ENCODE measurements at places on chromosomes 12 and 14. TPM values are rescaled to one million over a fixed set of nuclear protein-coding genes. Genes with fewer than 3 reads are reported as not detected.

Gene CLEC2A
- polyA plus RNA-seq, result 0.88 TPM

Gene KLRC3
- not detected for polyA plus RNA-seq

Gene PPP1R36
- polyA plus RNA-seq, result 0.81 TPM

Gene SLC17A8
- not detected for polyA plus RNA-seq

Gene TMTC1
- polyA plus RNA-seq, result 3.7 TPM

Gene ZNF385A
- 20.1 TPM for polyA plus RNA-seq

Gene OR6S1
- not detected for polyA plus RNA-seq

Gene CD4
- polyA plus RNA-seq, result not detected

DNA sequence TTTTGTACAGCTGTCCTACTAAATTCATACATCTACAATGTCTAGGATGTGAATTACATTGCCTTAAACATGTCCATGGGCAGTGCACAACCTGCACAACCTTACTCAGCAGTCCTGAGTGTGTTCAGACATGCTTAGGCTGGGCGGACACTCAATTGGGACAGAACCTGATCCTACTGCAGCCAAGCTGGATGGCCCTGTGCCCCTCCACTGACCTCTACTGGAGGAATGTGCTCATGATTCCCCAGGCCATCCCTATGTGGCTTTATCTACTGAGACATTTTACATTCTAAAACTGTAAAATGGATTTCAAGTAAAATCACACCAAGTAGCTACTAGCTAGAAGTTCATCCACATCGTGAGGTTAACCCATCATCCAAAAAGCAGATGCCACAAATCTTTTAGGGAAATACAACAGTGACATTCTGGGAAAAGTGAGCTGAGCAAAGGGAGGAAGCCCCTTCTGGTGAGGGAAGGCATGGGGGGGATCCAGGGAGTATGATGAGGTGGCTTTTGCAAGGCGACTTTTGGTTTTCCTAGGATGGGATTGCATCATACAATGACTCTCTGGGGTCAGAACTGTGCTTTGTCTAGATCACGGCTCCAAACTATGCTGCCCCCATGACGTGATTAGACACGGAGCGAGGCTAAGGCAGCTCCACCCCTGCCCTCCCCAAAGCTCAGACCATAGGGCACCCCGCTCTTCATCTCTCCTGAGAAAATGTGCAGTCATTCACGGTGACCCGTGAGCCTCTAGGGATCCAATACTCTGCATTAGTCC lies 911.7 kb upstream of the TMEM132C start:
- H3K4me1 ChIP-seq, result no peaks in the 10 kb centered on the region
- H3K4me3 ChIP-seq, result no peak overlapping the region
- H3K27ac ChIP-seq, result no peak overlapping the region
- DNase-seq, result no peak
- H3K27me3 ChIP-seq, result no peaks in the 10 kb centered on the region

DNA sequence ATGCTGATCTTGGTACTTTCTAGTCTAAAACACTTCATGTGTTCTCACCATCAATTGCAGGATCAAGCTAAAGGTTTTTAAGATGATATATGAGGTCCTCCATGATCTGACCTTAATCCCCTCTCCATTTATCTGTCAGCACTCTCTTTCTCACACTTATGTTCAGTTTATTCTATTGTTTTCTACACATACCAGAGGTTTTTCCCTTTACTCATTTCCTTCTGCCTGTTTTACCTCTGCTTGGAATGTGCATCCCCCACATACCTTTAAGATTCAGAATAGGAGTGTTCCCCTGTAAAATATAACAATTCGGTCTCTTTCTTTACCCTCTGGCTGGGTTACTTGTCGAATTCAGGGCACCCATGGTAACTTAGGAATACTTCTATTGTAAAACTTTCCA lies 219.1 kb upstream of the PKP2 start:
- peaks cover 3% of the 10 kb centered on the region for H3K4me1 ChIP-seq
- no peaks in the 10 kb centered on the region for H3K36me3 ChIP-seq
- DNase-seq, result no peak
- no peak overlapping the region for H3K27ac ChIP-seq
- H3K4me3 ChIP-seq, result peak overlapping the region; percentile 41
- H3K27me3 ChIP-seq, result no peaks in the 10 kb centered on the region

GRCh38 chr14:47674543-47675465 lies 601 bp downstream of the MDGA2 start:
- peaks cover 44% of the 10 kb centered on the region for H3K27me3 ChIP-seq
- no peak overlapping the region for H3K4me3 ChIP-seq
- H3K27ac ChIP-seq, result no peak overlapping the region
- no peak for DNase-seq

GRCh38 chr14:101591121-101591520 lies 29.8 kb downstream of the DIO3 start:
- no peak overlapping the region for H3K27ac ChIP-seq
- DNase-seq, result no peak
- H3K4me3 ChIP-seq, result no peak overlapping the region
- H3K36me3 ChIP-seq, result no peaks in the 10 kb centered on the region
- no peaks in the 10 kb centered on the region for H3K27me3 ChIP-seq

DNA sequence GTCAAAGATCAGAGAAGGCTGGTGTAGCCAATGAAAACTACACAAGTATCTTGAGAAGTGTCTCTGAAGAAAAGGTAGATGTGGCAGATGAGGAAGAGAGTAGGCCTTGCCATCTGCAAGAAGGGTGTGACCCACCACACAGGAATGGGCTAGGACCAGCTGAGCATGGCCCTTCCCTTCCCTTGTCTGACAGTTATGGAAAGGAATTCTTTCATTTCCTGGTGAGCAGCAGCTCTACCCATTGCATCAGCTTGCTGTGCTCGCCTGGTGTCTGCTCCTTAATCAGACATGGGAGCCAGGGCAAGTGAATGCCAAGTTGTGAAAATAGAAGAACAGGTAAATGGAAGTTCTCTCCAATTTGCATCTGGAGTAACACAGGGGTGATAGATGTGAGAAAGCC lies 145.2 kb upstream of the KRR1 start:
- H3K27ac ChIP-seq, result peak overlapping the region; percentile 92
- peak; percentile 86 for DNase-seq

- no peaks in the 10 kb centered on the region for H3K27me3 ChIP-seq
- H3K4me1 ChIP-seq, result peaks cover 23% of the 10 kb centered on the region
- H3K4me3 ChIP-seq, result peak overlapping the region; percentile 94
- H3K36me3 ChIP-seq, result peaks cover 2% of the 10 kb centered on the region
- DNase-seq, result no peak
Measured at GRCh38 chr12:65171870-65172269, 2.5 kb downstream of the LEMD3 start.

- no peaks in the 10 kb centered on the region for H3K27me3 ChIP-seq
- no peak overlapping the region for H3K4me3 ChIP-seq
- H3K36me3 ChIP-seq, result no peaks in the 10 kb centered on the region
- DNase-seq, result no peak
- no peak overlapping the region for H3K27ac ChIP-seq
Measured at GRCh38 chr12:126772171-126772864, 1494.7 kb upstream of the TMEM132C start.

DNA sequence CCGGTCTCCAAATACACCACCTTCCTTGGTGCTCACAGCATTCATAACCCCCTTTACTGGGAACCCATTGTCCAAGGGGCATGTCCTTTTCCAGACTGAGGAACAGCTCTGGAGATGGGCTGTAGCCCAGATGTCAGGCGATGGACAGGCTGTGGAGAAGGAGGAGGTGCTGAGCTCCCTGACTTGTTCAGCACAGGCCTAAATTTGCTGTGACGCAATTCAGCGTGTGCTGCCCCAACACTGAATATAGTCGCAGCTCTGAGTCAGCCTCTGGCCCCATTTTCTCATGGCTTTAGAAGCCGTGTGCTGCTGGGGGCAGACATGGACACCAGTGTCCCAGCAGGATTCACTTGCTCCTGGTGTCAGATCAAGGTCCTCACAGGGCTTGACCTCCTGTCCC lies 269.1 kb downstream of the EMP1 start:
- H3K4me1 ChIP-seq, result no peaks in the 10 kb centered on the region
- H3K27me3 ChIP-seq, result peaks cover 3% of the 10 kb centered on the region
- DNase-seq, result no peak
- H3K27ac ChIP-seq, result no peak overlapping the region
- H3K4me3 ChIP-seq, result no peak overlapping the region

- H3K4me3 ChIP-seq, result no peak overlapping the region
- H3K27me3 ChIP-seq, result peaks cover 28% of the 10 kb centered on the region
- DNase-seq, result no peak
- no peak overlapping the region for H3K27ac ChIP-seq
- peaks cover 7% of the 10 kb centered on the region for H3K4me1 ChIP-seq
- H3K36me3 ChIP-seq, result no peaks in the 10 kb centered on the region
Measured at GRCh38 chr12:132596016-132596415, 14.4 kb downstream of the LRCOL1 start.

DNA sequence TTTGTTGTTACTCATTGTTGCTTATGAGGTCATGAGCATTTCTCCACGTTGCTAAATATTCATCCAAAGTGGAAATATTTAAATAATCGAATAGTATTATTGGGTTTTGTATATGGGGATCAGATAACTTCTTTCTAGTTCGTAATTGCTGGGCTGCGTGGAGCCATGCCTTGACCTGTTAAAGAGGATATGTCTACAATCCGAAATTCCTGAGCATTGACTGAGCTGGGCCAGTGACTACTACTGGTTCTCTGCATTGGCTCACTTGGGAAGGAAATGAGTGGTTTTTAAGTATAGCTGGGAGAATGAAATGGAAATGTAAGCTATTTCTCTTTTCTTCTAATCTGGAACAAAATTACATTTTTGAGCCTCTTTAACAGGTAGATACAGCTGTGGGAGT lies 163.2 kb downstream of the RPL10L start:
- no peak overlapping the region for H3K27ac ChIP-seq
- no peak for DNase-seq
- no peaks in the 10 kb centered on the region for H3K36me3 ChIP-seq
- H3K4me3 ChIP-seq, result no peak overlapping the region

GRCh38 chr14:76772300-76773187 lies 11.3 kb downstream of the VASH1 start:
- H3K4me1 ChIP-seq, result peaks cover 10% of the 10 kb centered on the region
- peaks cover 20% of the 10 kb centered on the region for H3K27me3 ChIP-seq
- no peaks in the 10 kb centered on the region for H3K36me3 ChIP-seq

- H3K27ac ChIP-seq, result no peak overlapping the region
- H3K36me3 ChIP-seq, result no peaks in the 10 kb centered on the region
- DNase-seq, result no peak
Measured at GRCh38 chr14:26741711-26742212, 143.9 kb upstream of the NOVA1 start.

DNA sequence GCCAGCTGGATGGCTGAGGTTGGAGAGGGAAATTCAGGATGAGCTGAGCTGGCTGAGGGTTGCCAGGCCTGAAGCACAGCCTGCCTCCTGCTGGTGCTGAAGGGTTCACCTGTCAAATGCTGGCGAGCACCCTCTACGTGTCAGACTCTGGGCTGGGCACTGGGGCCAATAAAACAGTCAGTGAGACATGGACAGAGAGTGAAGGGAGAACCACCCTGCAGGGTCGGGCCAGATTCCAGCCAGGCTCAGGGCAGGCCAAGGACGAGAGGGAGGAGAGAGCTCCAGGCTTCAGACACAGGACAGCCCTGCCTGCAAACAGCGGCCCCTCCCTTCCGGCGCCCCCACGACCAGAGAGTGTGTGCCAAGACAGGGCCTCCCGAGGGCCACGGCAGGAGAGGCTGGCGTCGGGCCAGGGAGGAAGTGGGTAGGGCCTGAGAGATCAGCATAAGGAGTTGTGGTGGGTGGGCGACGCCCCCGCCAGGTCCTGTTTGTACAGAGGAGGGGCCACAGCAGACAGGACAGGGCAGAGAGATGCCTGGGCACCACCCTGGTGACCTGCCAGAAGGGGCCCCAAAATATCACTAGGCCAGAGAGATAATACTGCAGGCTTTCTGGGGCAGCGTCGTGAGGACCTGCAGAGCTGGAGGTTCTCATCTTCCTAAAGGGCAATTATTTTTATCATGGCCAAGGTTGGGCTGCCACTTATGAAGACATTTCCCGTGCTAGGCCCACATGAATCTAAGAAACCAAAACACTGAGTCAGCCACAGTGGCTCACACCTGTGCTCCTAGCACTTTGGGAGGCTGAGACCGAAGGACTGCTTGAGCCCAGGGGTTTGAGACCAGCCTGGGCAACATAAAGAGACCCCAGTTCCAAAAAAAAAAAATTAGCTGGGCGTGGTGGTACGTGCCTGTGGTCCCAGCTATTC lies 73.1 kb upstream of the GPR68 start:
- no peaks in the 10 kb centered on the region for H3K27me3 ChIP-seq
- H3K4me1 ChIP-seq, result peaks cover 12% of the 10 kb centered on the region
- no peaks in the 10 kb centered on the region for H3K36me3 ChIP-seq

- H3K4me1 ChIP-seq, result no peaks in the 10 kb centered on the region
- H3K36me3 ChIP-seq, result no peaks in the 10 kb centered on the region
- DNase-seq, result no peak
- H3K27me3 ChIP-seq, result no peaks in the 10 kb centered on the region
- no peak overlapping the region for H3K4me3 ChIP-seq
Measured at GRCh38 chr12:82299319-82300025, 58.7 kb downstream of the CCDC59 start.

- no peaks in the 10 kb centered on the region for H3K36me3 ChIP-seq
- H3K4me3 ChIP-seq, result no peak overlapping the region
- no peaks in the 10 kb centered on the region for H3K4me1 ChIP-seq
- no peak overlapping the region for H3K27ac ChIP-seq
Measured at GRCh38 chr12:29528161-29528560, 30.7 kb upstream of the OVCH1 start.
